ENCODE measurements at places on chromosomes 7 and 10.

- no peak for DNase-seq
These were observed 79.1 kb upstream of the BTBD16 start for GRCh38 chr10:122191936-122192541.

DNA sequence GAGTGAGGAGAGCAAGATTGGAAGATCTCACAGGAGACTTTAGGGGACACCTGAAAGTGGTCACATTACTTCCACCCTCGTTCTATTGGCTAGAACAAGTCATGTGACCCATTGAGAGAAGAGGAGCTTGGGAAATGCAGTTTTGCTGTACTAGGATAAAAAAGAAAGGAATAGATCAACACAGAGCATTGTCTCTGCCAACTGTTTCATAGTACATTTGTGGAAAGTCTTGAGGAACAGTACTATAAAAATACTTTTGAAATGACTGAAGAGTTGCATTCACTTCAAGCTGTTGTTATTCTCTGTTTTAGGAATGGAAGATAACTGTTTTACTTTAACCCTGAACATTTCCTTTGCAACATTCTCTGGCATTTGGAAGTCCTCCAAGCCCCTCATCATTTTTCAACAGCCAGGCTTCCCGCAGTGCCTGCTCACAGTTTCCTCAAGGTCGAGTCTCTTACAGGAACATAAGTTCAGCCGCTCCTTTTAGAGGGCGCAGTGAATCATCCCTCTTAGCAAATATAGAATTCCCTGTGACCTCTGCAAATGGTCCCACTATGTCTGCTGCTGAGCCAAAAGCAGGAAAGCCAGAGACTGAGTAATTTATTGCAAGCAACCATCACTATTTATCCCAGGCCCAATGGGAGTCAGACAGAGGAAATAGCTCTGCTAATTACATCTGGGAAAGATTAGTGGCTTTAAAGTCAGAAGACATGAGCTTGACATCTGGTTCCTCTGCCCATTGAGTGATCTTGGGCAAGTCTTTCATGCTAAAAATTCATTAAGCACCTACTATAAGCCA is 40.7 kb downstream of the MRPL32 start:
- DNase-seq: no peak

DNA sequence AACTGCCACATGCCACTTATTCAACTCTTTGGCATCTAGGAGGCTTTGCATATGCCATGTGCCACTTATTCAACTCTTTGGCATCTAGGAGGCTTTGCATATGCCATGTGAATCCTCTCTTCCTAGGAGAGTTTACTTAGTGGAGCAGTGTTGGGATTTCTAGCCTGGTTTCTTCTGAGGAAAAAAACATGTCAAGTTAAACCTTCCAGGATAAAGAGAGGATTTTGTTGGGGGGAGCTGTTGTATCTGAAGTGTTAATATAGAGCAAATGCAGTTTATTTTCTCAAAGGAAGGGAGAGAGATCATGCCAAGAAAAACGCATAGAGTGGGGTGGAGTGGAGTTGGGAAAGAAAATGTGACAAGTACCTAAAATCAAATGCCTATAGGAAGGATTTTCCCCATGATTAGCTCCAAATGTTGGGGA is 91.5 kb downstream of the MCU start:
- DNase-seq: no peak

DNA sequence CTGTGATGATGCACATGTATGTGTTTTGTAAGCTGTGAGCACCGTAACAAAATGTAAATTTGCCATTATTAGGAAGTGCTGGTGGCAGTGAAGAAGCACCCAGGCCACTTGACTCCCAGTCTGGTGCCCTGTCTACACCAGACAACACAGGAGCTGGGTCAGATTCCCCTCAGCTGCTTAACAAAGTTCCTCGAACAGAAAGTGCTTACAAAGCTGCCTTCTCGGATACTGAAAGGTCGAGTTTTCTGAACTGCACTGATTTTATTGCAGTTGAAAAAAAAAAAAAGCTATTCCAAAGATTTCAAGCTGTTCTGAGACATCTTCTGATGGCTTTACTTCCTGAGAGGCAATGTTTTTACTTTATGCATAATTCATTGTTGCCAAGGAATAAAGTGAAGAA is 71.1 kb downstream of the ATAD1 start:
- no peak for DNase-seq

- DNase-seq: no peak
These were observed 255.5 kb upstream of the YAE1 start for GRCh38 chr7:39310699-39311098.

GRCh38 chr10:74502963-74503608 is 323.3 kb upstream of the KAT6B start:
- no peak for DNase-seq

GRCh38 chr10:22219308-22219707 is 1.5 kb upstream of the EBLN1 start:
- no peak for DNase-seq

- no peak for DNase-seq
These were observed 227.4 kb downstream of the GRID1 start for GRCh38 chr10:86139066-86139657.

- DNase-seq: no peak
These were observed 72.0 kb downstream of the DGKI start for GRCh38 chr7:137774793-137775201.

DNA sequence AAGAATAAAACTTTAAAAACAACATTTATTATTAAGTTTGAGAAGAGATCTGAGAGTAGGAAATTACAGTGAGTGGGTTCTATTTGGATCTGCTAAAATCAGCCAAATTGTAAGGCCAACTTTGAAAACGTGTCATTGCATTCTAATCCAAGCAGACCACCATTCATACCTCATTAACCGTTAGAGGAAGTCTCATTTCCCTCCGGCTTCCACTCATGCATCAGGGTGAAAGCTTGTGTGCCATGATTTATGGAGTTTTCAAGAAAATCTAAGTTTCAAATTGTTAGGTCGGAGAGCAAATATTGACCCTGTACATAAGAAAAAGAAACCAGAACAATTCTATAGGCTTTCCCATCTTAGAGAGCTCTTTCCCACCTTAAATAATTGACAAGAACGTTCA is 166.6 kb upstream of the NRG3 start:
- no peak for DNase-seq

DNA sequence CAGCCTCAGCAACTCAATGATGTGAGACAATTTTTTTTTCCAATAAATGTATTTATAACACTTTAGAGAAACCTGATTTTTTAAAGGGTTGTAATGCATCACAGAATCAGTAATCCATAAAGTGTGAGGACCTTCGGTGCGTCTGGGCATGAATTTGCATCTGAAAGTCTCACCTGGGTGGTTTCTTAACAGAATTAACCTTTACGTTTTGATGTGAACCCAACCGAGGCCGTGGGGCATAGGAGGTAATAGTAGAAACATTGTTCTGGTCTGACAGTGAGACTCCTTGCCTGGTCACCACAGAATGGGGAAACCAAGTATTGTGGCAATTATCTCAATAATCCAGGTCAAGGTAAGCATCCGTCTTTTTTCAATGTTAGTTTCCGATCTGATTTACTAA is 114.6 kb downstream of the PRKCQ start:
- DNase-seq: no peak

GRCh38 chr7:24714676-24715010 is 42.6 kb downstream of the GSDME start:
- DNase-seq: no peak

GRCh38 chr10:26093229-26093628 is 123.3 kb upstream of the GAD2 start:
- no peak for DNase-seq

- DNase-seq: no peak
These were observed 32.6 kb upstream of the IL15RA start for GRCh38 chr10:6009961-6010360.

DNA sequence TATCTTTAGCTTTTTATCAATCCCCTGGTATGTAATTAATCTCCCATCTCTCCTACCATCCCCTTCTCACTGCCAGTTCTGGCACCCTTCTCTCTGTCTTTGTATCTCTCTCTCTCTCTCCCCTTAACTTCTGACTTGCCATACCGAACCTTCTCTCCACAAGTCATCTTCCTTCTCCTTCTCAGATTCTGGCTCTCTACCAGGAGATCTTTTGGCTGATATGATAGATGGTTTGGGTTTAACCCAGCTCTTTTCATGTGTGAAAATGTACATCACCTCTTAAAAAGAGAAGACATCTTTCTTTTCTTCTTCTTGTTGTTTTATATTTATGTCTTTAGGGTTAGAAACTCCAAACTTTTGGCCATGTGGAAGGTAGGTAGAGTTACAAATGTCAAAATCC is 196.7 kb downstream of the HGF start:
- DNase-seq: no peak

- no peak for DNase-seq
These were observed 10.1 kb downstream of the CHN2 start for GRCh38 chr7:29204491-29205272.

GRCh38 chr10:82908096-82908495 is 1033.1 kb downstream of the NRG3 start:
- DNase-seq: no peak

GRCh38 chr10:119359025-119359424 is 151.7 kb downstream of the GRK5 start:
- DNase-seq: no peak

- DNase-seq: no peak
These were observed 948.7 kb upstream of the GHITM start for GRCh38 chr10:83190614-83191013.

DNA sequence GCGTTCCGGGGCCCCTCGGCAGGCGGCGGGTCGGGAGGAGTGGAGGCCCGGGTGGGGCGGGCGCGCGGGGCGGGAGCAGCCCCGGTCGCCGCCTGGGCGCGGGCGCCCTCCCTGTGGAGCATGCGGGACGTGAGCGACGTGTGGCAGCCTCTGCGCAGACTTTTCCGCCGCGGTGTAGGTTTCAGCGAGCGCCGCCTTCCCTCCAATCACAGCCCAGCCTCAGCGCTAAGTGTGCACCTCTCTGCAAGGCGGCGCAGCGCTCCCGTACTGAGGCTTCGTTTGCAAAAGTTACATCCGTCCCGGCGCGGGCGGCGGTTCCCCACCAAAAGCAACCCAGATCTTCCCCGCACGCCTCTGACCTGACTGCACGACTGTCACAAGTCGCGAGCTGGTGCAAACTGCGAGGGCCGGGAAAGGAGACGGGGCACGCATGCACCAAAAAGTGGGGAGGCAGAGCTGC is 1.2 kb upstream of the PFKFB3 start:
- no peak for DNase-seq

- DNase-seq: no peak
These were observed 51.5 kb downstream of the IMMP2L start for GRCh38 chr7:111510584-111511378.

DNA sequence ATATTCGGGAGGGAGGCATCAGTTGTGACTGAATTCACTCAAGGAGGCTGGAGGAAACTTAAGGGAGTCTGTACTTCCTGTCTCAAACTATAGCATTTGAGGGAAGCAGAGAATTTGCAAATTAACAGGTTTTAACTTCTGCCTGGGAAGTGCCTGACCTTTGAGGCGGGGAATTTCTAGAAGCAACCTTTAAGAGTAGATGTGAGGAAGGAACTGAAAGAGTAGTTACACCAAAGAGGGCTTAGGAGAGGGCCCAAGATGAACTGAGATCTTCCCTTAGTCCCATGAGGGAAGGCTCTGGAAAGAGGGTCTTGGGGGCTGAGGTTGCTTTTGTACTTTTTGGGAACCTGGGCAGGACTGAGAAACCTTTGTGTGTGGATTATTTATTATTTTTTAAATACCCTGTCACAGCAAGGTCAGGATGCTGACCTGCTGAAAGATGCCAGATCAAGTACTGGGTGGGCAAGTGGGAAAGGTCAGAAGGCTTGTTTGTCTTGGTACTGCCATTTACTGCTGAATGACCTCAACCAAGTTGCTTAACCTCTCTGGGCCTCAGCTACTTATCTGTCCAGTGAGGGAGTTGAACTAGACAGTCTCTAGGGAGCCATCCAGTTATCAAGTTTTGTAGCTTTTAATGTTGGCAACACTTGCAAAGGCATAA is 2.4 kb downstream of the GPR158 start:
- DNase-seq: no peak

DNA sequence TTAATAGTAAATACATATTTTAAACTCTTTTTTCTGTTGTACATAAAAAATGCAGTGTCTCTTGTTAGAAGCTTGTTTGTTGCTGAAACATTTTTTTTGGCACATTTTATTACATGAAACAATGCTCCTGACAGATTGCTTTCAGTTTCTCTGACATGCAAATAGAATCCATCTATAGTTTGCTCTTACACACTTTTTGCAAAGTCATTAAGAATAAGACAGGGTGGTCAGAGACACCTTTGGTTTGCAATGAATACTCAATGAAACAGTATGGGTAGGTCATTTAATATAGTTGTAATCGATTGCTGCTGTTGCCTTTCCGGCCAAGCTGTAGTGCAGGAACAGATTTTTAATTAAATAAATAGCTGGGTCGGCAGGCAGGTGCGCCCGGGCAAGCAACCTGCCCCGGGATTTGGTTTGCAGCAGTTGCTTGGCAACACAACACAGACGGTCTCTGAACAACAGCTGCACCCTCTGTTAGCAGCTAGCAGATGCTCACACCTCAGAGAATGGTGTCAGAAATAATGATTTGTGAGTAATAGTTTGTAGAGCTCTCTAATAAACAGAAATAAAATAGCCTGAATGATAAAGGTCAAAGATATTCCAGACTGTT is 115.7 kb upstream of the CACNA2D1 start:
- peak; percentile 96 for DNase-seq

- no peak for DNase-seq
These were observed 269.2 kb downstream of the ZWINT start for GRCh38 chr10:56091872-56092271.

DNA sequence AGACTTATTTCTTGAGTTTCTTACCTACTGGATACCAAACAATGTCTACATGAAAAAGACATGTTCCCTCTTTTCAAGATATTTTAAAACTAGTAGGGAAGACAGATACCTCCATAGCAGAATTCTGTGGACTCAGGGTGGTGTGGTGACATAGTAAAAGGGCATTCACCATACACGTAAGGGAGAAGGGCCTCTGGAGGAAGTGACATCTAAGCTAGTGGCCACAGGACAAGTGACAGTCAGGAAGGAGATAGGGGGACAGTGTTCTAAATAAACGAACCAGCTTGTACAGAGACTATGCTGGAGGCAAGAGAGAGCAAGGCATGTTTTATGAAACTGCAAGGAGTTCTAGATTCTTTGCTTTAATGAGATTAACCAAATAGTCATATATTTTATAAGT is 321.7 kb upstream of the LRGUK start:
- DNase-seq: no peak

GRCh38 chr7:18834577-18834976 is 282.9 kb downstream of the TWIST1 start:
- DNase-seq: no peak

GRCh38 chr7:4479367-4480039 is 202.6 kb upstream of the FOXK1 start:
- DNase-seq: peak; percentile 40

GRCh38 chr10:25483999-25484398 is 309.2 kb downstream of the GPR158 start:
- DNase-seq: no peak

GRCh38 chr10:29856295-29856694 is 203.1 kb downstream of the JCAD start:
- DNase-seq: no peak

Data from DMS153 (cell line).